A549 treated with Mapracorat at 1 μM for 4 hours (cell line): ENCODE measurements at places on chromosomes 1 and 21. TPM values are rescaled to one million over a fixed set of nuclear protein-coding genes. Genes with fewer than 3 reads are reported as not detected.

Gene SLAMF7
- total RNA-seq = 1.3 to 2.9 TPM (median 1.6 TPM) in 5 replicates

Gene AGT
- 0.06 to 0.13 TPM (median 0.09 TPM) in 3 of 5 replicates, not detected in the others for total RNA-seq

Gene CAPZA1
- 56.0 to 66.5 TPM (median 63.5 TPM) in 5 replicates for total RNA-seq

Gene TPTE
- total RNA-seq = not detected in 5 replicates

Gene C1orf198
- total RNA-seq = 17.0 to 19.6 TPM (median 19.2 TPM) in 5 replicates

Gene PBX1
- 11.2 to 15.9 TPM (median 14.0 TPM) in 5 replicates for total RNA-seq

Gene SOX13
- total RNA-seq = 16.4 to 23.1 TPM (median 22.0 TPM) in 5 replicates

Gene OVAAL
- total RNA-seq = 0.10 to 0.18 TPM in 2 of 5 replicates, not detected in the others

Gene COL24A1
- 0.02 to 0.06 TPM (median 0.02 TPM) in 4 of 5 replicates, not detected in the other for total RNA-seq

Gene EDARADD
- 2.8 to 4.2 TPM (median 3.4 TPM) in 5 replicates for total RNA-seq

Gene KLHL12
- total RNA-seq = 17.3 to 18.4 TPM (median 17.5 TPM) in 5 replicates

Gene TMCO1
- total RNA-seq = 162 to 186 TPM (median 165 TPM) in 5 replicates

Gene MCOLN3
- 3.6 to 4.3 TPM (median 4.0 TPM) in 5 replicates for total RNA-seq
